Omental fat pad (tissue), 4 donors: ENCODE measurements at places on chromosomes 4 and X. TPM values are rescaled to one million over a fixed set of nuclear protein-coding genes. Genes with fewer than 3 reads are reported as not detected.

The ERAS gene
- not detected for total RNA-seq

DNA sequence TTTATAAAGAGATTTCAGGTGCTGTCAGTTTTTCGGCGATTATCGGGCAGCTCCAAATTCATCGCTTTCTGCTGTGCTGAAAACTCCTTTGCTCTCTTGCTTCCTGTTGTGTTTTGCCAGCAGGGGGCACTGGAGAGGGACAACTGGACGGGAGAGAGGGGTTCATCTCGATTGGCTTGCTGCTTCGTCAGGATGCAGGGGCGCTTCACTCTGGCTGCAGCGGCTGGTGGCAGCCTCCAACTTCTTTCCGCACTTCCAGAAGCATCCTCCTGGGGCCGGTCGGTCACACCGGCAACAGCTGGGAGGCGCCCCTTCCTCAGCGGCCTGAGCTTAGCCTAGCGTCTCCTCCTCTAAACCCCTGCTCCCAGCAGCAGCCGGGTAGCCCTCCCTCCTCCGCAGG, 29.5 kb downstream of the MSL3 start:
- peak; percentile 65 for DNase-seq

DNA sequence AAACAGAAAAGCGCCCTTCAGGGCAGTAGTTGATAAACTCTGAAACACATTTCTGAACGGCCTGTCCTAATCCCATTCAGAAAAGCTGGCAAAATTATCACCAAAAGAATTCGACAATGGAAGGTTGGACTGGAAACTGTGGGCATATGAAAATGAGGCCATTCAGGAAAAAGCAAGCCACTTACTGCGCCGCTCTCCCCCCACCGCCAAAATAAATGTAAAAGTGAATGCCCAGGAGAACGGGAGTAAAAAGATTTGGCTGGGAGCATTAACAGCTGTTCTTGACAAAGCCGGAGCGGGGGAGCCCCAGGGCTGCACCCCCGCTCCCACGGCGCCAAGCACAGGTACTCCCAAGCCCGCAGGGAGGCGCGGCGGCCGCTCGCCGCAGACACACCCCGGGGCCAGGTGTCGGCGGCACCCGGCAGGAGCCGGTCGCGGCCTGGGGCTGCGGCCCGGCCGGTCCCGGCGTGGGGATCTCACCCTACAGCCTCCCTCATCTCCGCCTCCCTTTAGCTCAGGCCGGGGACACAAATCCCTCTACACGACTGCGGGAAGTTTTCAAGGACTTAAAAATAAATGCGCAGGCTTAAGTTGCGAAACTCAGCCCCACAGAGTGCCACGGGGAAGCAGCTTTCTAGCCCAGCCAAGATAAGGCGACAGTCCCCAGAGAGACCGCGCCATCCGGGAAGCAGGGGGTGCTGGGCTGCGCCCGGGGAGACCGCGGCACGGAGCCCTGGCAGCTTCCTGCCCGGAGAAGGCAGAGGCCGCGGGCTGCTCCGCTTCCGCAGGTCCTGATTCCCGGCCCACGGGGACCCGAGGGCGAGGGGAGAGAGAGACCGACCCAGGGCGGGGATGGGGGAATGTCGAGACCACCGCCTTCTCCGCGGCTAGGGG, 593 bp downstream of the SH3RF1 start:
- DNase-seq: no peak

The NKX6-1 gene
- 0.47 TPM for total RNA-seq

The FAM184B gene
- not detected for total RNA-seq

- DNase-seq: no peak
These were observed 748.0 kb upstream of the PCDH7 start for GRCh38 chr4:29972121-29972520.

DNA sequence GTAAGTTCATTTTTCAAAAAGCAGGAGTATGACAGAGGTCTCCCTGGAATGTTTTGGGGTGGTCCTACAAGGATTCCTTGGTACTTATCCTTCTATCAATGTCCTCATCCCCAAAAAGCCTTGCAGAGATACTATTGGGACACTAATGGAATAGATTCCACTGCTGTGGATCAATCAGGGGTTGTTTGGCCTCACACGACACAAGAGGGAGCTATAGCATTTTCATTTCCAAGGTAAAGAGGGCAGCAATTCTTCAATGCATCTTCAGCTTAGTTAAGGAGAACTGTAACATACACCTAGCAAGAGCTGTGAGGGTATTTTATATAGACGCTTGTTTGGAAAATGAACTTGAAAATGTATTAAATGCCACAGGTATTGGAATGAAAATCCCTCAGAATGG, 50.9 kb downstream of the USP26 start:
- DNase-seq: no peak

The GRIA3 gene
- 1.1 TPM for total RNA-seq

- no peak for DNase-seq
These were observed 141.4 kb downstream of the PPP3CA start for GRCh38 chr4:101205916-101206315.

GRCh38 chr4:100644150-100644549, 126.3 kb upstream of the EMCN start:
- no peak for DNase-seq

- no peak for DNase-seq
These were observed 1.5 kb downstream of the EVC start for GRCh38 chr4:5712517-5712916.
